ENCODE measurements at places on chromosomes 7 and 10.

GRCh38 chr7:87784424-87784823, 91.7 kb downstream of the SLC25A40 start:
- DNase-seq: no peak

- DNase-seq: no peak
These were observed 11.4 kb downstream of the BHLHA15 start for GRCh38 chr7:98222533-98223195.

DNA sequence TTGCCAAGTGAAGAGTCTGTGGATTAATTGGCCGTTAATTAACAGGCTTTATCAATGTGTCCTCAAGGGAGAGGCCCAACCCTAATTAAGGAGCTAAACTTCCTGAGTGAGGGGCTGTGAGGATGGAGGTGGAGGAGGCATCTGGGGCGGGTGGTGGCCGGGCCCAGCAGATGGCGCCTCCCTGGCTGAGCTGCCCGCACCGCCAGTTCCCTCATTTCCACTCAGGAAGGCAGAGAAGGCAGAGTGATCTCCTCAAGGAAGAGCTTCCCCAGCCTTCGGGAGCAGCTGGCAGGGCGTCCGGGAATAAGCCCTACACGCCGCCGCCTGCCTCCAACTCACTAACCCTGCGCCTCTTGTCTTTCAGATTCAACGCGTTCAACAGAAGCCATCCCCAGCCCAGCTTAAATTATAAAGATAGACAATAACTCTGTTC, 112.2 kb downstream of the CYTH3 start:
- peak; percentile 85 for DNase-seq

DNA sequence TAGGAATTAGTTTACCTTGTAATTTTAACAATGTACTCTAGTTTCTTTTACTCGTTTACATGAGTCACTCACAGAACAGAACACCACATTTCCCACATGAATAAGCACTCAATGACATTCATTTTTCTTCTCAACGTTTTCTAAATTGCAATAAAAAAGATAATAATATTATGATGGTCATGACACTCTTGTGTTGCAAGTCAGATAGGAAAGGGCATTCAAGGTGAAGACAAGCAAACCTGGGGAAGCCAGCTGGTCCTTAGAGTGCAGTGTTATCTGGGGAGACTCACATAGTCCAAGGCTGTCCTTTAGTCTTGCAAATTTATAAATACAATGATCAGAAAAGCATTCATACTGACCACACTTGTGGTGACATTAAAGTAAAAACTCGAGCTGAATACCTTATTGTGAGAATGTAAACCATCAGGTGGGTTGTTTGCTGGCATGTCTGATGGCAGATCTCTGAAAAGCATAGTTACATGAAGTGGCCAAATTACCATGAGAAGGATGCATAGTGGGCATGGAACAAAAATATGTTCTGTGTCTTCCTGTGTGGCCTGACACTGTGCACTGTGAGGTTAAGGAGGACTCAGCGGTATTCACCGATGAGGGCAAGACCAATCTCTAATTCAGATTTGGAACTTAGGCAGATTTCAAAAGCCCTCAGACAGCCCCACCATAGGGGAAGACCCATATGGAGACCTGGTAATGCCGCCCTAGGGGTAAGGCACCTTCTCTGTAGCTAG, 158.9 kb upstream of the ASAH2 start:
- no peak for DNase-seq

GRCh38 chr10:35535136-35535535, 70.0 kb upstream of the GJD4 start:
- no peak for DNase-seq

DNA sequence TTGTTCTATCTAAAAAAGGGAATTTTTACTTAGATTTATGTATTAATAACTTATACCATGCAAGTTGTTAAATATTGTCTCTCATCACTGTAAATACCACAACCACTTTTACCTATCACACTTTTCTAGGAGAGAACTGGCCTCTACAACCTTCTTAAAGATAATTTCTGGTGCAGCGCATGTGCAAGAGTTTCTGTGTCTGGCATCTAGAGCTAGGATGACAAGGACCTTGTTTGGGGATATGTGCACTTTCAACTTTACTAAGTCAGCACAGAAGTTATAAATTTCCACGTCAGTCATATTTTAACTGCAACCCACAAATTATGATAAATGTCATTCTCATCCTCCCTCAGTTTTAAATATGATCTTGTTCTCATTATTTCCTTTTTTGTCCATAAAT, 156.9 kb upstream of the ADCY1 start:
- DNase-seq: no peak

GRCh38 chr10:129711291-129711690, 244.2 kb downstream of the MGMT start:
- no peak for DNase-seq

DNA sequence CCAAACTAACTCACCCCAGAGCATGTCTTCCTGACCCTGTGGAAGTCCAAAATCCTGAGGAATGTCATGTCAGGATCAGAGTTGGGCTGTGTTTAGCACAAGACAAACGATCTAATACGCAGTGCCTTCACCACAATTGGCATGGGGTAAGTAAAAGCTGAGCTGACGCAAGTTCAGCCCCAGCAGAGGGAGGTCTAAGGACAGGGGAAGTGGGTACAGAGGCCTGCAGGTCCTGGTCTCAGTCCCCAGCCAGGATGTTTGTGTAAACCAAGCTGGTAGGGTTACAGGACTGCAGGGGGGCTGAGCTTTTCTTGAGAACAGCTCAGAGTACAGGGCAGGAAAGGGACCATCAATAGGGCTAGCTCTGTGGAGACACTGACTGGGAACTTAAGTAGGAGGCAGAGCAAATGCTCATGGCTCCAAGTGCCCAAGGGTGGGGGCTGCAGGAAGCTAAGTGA, 5.3 kb upstream of the KCNIP2 start:
- no peak for DNase-seq

All from fibroblast of upper back skin (primary cell).